ENCODE measurements at places on chromosomes 2 and 18.
A peak's percentile ranks its signal among the peaks of the same experiment; 100 is the strongest.

- no peak for DNase-seq
Observed at GRCh38 chr2:96258166-96259022, 7.4 kb downstream of the TMEM127 start.

DNA sequence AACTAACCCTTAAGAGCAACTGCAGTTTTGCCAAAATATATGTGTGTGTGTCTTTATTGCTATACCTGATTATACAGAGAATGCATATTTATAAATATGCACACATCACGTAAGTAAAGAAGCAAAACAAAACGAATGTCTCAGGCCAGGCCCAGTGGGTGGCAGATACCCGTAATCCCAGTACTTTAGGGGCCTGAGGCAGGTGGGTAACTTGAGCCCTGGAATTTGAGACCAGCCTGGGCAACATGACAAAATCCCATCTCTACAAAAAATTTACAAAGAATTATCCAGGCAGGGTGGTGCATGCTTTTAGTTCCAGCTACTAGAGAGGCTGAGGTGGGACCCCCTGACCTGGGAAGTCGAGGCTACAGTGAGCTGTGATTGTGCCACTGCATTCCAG, 745.3 kb downstream of the SATB2 start:
- no peak for DNase-seq

GRCh38 chr18:13889671-13890070, 25.7 kb downstream of the MC2R start:
- DNase-seq: no peak

DNA sequence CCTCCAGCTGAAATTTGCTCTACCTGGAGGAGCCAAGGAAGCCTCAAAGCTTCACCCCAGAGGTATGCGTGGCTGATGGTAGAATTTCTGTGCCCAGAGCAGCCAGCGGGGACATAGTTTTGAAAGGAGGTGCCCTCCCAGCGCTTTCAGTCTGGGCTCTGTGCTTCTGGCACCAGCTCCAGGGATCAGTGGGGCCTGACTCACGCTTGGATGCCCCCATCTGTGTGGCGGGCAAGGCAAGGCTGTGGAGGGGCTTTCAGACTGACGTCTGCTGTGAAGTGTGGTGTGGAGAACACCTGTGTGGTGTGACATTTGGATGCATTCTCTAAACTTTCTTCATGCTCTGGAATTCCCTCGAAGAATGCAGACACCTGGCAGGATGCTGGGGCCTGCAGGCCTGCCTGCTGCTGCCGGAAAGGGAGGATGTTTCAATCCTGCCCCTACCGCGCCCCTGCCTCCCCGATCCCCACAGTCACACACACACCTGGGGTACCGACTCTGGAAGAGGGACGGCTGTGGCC, 84.1 kb downstream of the CTIF start:
- DNase-seq: no peak

GRCh38 chr18:26356045-26356785, 130.0 kb downstream of the TAF4B start:
- no peak for DNase-seq

- no peak for DNase-seq
Observed at GRCh38 chr2:157349949-157350515, 24.4 kb upstream of the ERMN start.

DNA sequence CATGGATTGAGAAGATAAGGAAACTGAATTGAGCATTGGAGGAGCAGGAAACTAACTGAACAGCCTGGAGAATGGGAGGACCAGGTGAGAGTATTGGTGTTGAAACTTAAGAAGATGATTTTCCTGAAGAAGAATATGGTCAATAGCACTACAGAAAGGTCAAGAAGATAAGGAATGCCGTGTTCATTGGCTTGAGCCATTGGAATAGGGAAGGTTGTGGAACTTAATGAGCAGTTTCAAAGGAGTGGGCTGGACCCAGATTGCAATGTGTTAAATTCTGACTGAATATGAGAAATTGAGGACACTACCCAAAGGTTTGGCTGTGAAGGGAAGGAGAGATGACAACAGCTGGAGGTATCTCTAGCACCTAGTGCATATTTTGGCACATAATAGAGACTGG, 19.0 kb downstream of the KCMF1 start:
- DNase-seq: no peak

DNA sequence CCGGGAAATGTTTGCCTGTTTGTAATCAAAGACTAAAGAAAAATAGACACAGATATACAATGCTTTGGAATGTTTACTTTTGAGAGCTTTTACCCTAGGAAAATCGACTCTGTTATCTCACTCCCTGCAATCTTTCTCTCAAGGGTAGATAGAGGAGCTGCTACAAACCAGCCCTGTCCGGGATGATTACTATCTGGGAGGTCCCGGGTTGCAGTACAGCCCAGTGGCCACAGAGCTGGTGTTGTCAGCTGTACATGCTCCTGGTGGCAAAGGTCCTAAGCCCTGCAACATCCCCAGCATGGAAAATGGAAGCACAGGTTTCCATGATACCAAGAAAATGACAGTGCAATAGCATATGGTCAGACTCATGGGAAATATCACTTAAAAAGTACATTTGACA, 570.5 kb upstream of the SOX11 start:
- no peak for DNase-seq

DNA sequence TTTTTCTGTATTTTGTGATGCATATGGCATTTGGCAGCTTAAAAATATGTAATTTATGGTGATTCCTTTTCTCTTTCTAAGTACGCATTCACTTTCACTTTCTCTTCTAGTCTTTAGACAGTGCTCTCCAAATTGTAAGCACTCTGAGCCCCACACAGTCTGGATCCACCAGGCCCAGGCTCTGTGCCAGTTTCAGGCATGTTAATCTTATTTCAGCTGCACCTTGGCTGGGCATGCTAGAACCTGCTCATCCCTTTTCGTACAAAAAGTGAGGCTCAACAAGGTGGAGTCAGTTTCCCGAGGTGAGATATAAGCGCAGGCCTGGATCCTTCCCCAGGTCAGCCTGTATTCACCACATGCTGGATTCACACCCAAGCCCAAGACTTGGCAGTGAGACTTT, 203.9 kb downstream of the MTX2 start:
- DNase-seq: no peak

- DNase-seq: no peak
Observed at GRCh38 chr2:58425368-58425767, 184.2 kb upstream of the FANCL start.

DNA sequence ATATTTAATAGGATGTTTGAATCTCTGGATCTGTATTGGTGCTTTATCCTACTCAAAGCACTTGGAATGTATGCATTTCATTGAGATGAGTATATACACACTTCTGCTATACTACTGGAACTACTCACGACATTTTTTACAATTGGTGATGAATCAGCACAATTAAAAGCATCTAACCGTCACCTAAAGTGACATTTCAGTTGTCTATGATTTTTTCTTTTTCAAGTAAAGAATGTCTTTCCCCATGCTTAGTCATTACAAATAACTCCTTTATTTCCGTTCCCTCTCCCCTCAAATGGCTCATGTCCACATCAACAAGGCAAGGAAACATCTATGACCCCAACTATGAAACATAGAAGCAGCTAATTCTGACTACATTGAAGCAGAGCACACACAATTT, 77.3 kb downstream of the CLIP4 start:
- DNase-seq: no peak

- DNase-seq: no peak
Observed at GRCh38 chr2:164644036-164644700, 22.9 kb upstream of the GRB14 start.

DNA sequence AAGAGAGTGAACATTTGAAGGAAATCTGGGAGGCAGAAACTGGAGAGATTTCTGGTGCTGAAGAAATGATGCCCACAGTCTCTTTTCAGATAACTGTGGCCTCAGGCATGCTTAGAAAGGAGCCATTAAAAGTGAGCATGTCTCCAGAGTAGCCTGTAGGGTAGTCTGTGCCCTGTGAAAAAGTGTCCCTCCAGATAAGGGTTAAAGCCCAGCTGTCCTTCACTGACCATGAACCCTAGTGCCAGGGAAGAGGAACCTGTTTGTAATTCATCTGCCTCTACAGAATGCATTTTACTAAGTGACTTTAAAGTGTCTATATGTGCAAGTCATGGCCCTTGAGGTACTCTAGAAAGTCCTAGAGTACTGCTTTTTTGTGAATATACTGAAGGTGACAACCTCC, 30.5 kb upstream of the EHBP1 start:
- DNase-seq: no peak

GRCh38 chr2:170073288-170073687, 104.7 kb upstream of the MYO3B start:
- DNase-seq: peak; percentile 60

DNA sequence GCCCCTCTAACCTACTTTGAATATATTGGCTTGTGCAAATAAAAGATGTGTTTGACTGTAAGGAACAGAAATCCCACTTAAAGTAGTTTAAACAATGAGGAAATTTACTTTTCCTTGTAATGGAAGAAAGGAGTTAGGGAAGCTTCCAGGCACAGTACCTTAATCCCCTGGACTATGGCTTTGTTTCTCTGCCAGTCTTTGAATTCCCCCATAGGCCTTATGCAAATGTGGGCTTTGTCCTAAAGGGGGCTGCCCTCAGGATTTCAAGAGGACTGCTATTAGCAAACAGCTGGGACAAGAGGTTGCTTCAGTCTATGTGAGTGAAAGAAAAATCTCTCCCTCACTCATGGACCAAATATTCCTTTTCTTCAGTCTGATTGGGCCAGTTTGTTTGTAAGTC, 255.1 kb upstream of the THSD7B start:
- no peak for DNase-seq

GRCh38 chr18:76487782-76488181, 7.3 kb downstream of the ZNF516 start:
- DNase-seq: no peak

DNA sequence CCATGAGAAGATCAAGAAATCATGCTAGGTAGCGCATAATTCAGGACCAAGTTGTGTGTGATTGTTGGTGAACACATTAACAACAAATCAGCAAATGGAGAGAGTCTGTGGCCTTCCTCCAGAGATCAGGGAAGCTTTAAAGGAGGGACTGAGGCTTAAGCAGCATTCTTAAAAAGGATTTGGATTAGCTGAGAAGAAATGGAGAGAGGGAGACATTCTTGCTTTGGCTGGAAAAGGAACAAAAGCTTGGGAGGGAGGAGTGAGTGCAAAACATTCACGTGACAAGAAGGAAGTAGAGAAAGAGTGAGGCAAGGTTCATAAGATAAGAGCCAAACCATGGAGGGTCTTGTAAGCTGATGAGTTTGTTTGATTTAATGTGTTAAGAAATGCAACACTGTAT, 75.6 kb downstream of the SRD5A2 start:
- DNase-seq: no peak

- DNase-seq: no peak
Observed at GRCh38 chr2:119483896-119484718, 40.2 kb downstream of the SCTR start.

DNA sequence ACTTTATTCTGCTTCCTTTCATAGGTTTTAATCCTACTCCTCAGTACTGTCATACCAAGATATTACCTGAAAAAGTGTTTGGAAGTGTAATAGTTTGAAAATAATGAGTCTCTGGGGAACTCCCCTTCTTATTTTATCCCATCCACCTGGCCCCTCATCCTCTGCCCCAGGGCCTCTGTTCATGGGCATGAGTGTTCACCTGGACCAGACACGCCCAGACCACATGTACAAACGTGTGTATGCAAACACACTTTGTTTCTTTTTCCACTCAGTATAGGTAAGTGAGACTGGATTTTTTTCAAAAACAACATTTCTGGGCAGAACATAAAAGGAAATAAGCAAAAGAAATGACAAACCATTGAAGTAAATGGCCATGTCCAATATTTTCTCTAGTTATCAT, 62.1 kb upstream of the THSD7B start:
- DNase-seq: no peak

Data from fibroblast of the conjunctiva (primary cell).